IMR-90 (cell line): ENCODE measurements at places on chromosomes 11 and 22. TPM values are rescaled to one million over a fixed set of nuclear protein-coding genes. Genes with fewer than 3 reads are reported as not detected.

DNA sequence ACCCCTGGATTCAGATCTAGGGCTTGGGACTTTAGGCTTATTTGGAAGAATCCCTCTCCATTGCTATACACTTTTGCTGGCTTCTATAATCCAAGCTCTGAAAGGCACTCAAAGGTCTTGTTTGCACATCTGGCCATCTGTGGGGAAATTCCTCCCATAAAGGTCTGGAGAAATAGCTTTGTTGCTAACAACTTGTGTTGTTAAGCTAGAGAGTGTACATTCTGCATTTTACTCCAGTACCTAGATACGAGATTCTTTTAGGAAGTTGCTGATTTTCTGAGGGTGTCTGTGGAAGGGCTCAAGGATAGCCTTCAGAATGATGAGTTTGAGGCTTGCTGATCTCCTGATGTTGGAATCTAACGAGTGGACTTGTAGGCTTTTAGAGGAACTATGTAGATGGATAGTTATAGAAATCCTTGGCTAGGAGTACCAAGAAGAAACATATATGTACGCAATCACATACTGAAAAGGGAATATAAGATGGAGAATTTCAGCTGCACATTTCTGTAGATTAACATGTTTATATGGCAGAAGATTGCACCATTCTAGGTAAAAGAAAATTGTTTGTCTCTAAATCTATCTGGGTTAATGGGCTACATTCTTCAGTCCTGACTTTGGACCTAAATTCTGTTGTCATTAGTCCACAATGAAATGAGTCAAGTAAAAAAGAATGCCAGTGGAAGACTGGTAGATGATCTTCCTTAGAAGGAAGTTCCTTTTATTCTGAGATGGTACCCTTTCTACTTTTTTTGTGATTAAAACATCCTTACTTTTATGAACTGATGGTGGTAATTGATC lies 51.0 kb downstream of the UBASH3B start:
- H3K36me3 ChIP-seq, result no peaks in the 10 kb centered on the region
- H3K4me3 ChIP-seq, result no peak overlapping the region
- H3K4me1 ChIP-seq, result peaks cover 31% of the 10 kb centered on the region
- H3K27ac ChIP-seq, result peak overlapping the region; percentile 88

DNA sequence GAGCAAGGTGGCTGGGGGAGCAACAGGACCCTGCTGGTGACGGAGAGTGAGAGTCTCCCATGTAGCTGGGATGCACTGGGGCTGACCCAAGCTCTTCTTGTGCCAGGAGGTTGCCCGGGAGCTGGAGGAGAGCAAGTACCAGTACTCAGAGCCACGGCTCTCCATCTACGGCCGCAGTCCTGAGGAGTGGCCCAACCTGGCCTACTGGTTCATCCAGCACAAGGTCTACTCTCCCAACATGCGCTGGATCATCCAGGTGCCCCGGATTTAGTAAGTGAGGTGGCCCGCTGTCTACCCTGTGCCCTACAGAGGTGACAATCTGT lies 40.4 kb downstream of the AMPD3 start:
- H3K27ac ChIP-seq, result no peak overlapping the region
- no peak overlapping the region for H3K4me3 ChIP-seq
- H3K27me3 ChIP-seq, result no peaks in the 10 kb centered on the region
- peaks cover 12% of the 10 kb centered on the region for H3K4me1 ChIP-seq

DNA sequence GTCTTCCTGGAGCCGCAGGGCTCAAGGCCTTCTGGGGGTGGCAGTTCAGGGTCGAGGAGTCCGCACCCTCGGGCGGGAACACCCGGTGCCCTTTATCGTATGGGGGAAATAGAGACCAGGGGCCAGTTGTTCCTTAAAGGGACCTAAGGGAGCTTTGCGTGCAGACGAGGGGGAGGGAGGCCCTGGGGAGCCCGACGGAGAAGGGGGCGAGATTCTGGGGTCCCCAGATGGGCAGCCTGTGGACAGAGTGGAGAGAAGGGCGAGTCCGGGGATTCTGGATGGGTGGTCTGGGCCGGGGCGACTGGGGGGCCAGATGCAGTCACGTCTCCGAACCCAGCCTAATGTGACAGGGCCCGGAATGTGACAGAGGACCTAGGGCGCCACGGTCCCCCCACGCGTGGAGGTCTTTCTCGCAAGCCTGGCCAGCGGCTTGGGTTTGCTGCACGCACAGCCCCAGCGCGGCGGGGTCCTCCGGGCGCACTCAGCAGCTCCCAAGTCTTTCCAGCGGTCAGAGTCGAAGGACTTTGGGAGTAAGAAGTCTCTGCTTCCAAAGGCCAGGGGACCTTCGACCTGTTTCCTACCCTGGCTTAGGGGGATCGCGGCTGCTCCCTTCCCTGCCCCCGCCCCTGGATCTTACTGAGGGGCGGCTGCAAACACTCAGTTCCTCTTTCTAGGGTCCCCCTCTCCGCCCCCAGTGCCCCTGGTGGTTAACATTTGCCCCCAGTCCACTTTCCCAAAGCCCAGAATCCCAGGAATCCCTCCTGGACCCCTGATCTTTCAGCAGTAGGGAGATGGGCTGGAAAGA lies 547 bp downstream of the TUBA8 start:
- H3K4me3 ChIP-seq, result peak overlapping the region; percentile 32
- no peak for DNase-seq
- H3K27ac ChIP-seq, result no peak overlapping the region
- H3K27me3 ChIP-seq, result peaks cover 10% of the 10 kb centered on the region; the same call in 1 of the 2 replicates

DNA sequence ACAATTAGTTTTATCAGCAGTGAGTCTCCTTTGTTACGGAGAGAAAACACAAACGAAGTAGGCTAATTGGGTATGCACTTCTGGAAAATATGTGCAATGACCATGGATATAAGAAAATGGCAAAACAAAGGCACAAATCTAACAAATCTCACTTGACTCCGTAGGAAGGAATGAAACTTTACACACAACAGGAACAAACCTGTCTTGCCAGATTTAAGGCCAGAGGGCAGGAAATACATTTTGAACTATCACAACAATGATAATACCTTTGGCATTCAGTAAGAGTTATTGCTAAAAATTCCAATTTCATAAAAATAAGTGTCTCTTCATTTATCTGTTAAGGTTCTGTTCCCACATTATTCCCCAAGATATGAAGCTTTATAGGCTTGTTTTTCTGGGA lies 36.6 kb downstream of the SLC25A17 start:
- no peak for DNase-seq
- no peaks in the 10 kb centered on the region for H3K4me1 ChIP-seq
- 0 out of 2 replicates have a peak, but pooled peaks cover 4% of the 10 kb centered on the region for H3K36me3 ChIP-seq
- H3K27ac ChIP-seq, result no peak overlapping the region

Gene PKNOX2
- polyA plus RNA-seq, result 1.7 and 2.3 TPM in 2 replicates

Gene ESAM
- polyA plus RNA-seq, result 0.12 and 0.20 TPM in 2 replicates

- no peak for DNase-seq
- peak overlapping the region; percentile 68 for H3K27ac ChIP-seq
- no peaks in the 10 kb centered on the region for H3K27me3 ChIP-seq
- peaks cover 1% of the 10 kb centered on the region; the same call in 1 of the 2 replicates for H3K36me3 ChIP-seq
These were observed 3.0 kb downstream of the MAFF start for GRCh38 chr22:38204784-38205183.

- no peak for DNase-seq
- H3K27ac ChIP-seq, result no peak overlapping the region
- no peak overlapping the region for H3K4me3 ChIP-seq
- H3K36me3 ChIP-seq, result peaks cover 44% of the 10 kb centered on the region
These were observed 45.8 kb downstream of the OSBPL5 start for GRCh38 chr11:3119141-3119821.

GRCh38 chr22:24071686-24072085 lies 60.6 kb downstream of the CABIN1 start:
- DNase-seq, result no peak
- no peaks in the 10 kb centered on the region for H3K27me3 ChIP-seq
- no peaks in the 10 kb centered on the region for H3K4me1 ChIP-seq
- H3K27ac ChIP-seq, result no peak overlapping the region

- H3K4me3 ChIP-seq, result no peak overlapping the region
- no peaks in the 10 kb centered on the region for H3K4me1 ChIP-seq
- no peak overlapping the region for H3K27ac ChIP-seq
- H3K27me3 ChIP-seq, result no peaks in the 10 kb centered on the region
These were observed 79.3 kb downstream of the C2CD3 start for GRCh38 chr11:74091549-74091948.

DNA sequence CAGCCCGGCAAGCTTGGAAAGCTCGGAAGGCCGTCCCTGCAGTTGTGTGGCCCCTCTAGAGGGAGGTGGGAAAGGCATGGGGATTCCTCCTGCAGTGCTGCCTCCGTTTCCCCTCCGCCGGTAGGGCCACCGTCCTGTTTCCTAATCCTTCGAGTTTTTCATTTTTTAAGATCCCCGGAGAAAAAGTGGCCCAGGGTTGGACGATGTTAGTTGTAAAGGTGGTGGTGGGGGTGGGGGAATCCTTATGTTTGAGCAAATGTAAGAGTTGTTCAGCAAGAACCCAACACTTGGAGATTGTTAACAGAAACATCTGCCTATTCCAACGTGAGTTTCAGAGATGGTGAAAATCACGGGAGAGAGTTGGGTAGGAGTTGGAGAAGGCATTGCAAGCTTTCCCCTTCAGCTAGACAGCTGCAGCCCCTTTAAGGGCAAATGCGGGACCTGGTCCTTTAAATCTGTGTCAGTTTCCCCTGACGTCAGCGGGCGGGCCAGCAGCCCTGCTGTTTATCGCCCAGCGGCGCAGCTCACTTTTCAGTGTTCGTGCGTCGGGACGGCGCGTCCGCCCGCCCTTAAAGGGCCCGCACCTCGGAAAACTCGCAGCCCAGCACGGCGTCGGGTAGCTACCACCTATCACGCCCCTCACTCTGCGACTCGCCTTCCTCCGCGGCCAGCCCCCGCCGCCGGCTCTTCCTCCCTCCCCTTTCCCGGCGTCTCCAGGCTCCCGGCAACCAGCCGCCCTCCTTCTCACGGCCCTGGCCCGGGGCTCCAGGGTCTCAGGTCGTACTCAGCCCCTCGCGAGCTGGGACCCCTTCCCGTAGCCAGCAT lies at the start of gene SIDT2:
Gene SIDT2 (plus strand): TSS at position 534 of the 825 bp plus-strand sequence. CDS start 521 bp downstream, outside the sequence.
- H3K27me3 ChIP-seq, result no peaks in the 10 kb centered on the region
- H3K27ac ChIP-seq, result peak within 1 kb of the TSS; percentile 93
- peak within 1 kb of the TSS; percentile 87 for H3K4me3 ChIP-seq
